ENCODE measurements at places on chromosomes 13 and 19.

GRCh38 chr13:102392481-102393209 is 9.2 kb downstream of the FGF14 start:
- no peak for DNase-seq

GRCh38 chr19:39969266-39969665 is 1.7 kb upstream of the PSMC4 start:
- no peak for DNase-seq

GRCh38 chr13:34421858-34422475 is 520.1 kb upstream of the NBEA start:
- DNase-seq, result no peak

- DNase-seq, result no peak
Measured at GRCh38 chr13:76148926-76149325, 512.8 kb downstream of the LMO7 start.

- no peak for DNase-seq
Measured at GRCh38 chr13:43132257-43132656, 108.9 kb downstream of the DNAJC15 start.

GRCh38 chr19:18167011-18167410 is 6.6 kb upstream of the IFI30 start:
- DNase-seq, result peak; percentile 29

DNA sequence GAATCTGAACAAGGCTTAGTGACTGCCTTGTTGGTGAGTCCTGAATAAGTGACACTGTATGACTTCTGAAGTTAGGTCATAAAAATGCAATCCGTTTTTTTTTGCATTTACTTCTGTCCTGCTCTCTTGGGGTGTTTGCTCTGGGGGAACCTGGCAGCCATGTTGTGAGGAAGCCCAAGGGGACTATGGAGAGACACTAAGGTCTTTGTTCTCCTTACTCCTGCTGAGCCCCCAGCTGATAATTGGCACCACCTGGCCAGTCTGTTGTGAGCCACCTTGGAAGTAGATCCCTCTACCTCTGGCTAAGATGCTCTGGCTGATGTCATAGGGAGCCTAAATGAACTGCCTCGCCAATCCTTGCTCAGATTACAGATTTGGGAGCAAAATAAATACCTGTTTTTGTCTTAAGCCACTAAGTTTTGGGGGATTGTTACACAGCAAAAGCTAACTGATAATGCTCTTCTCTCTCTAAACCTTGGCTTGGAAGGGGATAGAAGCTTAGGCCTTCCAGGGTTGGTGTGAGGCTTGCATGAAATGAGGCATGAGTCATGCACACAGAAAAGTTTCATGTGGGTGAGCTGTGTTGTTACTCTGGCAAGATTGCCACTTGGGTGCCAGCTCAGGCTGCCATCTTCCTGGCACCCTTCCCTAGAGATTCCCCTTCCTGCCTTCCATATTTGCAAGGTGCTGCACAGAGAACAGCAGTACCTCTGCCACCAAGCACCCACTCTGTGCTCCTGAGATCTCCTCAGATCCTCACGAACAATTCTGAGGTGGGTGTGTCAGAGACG is 10.1 kb downstream of the TUBB4A start:
- DNase-seq, result no peak

DNA sequence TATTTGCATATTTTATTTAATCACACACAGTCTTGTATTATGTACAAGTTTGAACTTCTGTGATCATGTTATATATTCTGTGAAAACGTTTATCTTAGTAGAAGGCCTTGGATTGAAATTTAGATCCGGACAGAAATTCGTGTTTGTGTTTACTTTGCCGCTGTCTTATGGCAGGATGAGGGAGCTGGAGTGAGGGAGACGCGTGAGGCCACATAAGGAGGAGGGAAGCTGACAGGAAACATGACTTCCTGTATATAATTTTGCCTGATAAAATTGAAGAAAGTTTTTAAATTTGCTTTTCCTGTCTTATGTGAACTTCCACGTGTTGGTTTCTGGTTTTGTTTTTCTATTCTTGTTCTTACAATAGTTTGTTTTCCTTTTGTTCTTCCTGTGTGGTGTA is 200.2 kb downstream of the MTUS2 start:
- DNase-seq, result no peak

GRCh38 chr19:50815439-50815838 is 8.1 kb downstream of the KLK1 start:
- no peak for DNase-seq

DNA sequence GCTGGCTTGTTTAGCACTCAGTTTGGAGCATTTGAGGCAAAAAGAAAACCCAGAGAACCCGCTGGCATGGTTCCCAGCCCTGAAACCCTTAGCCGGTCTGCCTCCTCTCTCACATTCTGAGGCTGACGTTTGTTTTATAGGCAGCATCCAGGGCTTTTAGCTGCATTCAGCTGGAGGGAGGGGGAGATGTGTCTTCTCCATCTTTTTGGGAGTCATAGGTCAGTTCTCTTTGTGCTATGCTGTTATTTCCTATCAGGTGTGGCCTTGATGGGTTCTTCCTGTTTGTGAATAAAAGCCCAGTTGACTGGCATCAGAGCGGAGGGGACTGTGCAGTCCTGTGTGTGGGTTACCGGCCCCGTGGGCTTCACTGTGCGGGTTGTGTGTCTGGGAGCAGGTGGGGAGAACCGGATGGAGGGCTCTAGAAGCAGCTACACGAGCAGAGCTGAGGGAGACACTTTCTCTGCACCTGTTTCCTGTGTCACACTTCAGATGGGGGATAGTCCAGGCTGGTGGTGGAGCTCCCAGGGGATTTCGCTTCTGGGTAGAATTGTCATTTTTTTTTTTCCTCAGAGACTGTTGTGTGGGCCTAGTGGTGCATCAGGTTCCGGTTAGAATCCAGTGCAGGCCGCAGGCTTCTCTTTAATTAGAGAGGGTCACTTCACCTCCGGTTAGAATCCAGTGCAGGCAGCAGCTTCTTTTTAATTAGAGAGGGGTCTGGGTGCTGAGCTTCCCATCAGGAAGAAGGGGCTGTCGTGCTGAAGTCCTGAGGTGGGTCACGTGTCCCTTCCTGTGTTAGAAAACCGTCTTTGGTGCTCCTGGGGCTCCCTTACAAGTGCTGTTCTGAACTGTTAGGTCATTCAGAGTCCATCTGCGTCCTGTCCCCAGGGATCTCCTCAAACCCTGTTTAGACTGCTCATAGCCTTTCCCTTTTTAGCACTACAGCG is 69.6 kb downstream of the ARHGEF7 start:
- peak; percentile 70 for DNase-seq

- DNase-seq, result no peak
Measured at GRCh38 chr19:54266133-54266532, 9.1 kb upstream of the LILRB5 start.

DNA sequence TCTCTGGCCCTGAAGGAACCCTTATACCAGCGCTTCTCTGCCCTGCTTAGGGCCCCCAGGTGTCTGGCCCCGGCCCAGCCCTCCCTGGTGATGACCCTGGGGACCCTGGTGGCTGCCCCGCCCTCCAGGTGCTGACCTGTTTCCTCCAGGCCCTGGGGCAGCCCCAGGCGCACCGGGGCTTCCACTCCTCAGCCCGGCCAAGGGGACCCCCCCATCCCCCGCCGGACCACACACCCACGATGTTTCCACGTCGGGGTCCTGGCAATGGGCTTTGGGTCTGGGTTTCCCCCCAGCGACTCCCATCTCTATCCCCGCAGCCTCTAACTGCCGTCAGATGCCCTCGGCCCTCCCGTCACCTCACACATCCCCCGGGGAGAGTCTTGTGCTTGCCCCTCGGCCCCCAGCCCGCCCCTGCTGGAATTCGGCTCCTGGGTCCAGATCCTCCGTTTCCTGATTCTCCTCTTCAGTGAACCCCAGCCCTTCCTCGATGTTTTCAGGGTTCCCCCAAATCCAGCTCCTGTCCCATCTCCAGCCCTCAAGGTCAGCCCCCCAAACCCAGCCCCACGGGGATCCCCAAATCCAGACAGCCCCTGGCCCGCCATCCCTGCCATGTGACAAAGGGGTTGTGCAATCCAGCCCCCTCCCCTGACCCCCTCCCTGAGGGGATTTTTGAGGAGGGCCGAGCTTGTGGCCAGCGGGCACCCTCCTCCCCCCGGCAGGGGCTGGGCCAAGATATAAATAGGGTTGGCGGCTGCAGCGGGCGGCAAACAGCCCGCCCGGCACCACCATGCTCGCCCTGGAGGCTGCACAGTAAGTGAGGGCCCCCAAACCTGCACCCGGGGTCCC is at the start of gene SPIB:
TSS of gene SPIB (plus strand) at position 763 of the 846 bp plus-strand sequence. CDS start at position 788, 25 bp downstream.
- DNase-seq, result peak; percentile 53

- no peak for DNase-seq
Measured at GRCh38 chr13:23381866-23382265, 51.6 kb downstream of the SACS start.

DNA sequence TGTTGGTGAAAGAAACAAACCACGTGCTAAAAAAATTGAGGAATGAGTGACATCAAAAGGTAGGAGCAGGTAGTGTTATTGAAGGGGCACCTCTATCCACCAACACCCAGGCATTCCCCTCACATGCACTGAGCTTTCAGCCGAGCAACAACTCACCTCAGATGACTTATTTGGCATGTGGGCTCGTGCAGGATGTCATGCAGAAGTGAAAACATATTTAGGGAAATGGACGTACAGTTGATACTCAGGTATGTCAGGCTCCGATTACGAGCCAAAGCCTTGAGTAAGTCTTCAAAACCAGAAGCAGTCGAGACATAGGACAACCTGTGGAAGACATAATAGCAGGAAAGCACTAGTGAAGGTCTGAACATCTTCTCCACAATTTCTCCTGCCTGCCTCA is 30.4 kb downstream of the NLRP11 start:
- no peak for DNase-seq

DNA sequence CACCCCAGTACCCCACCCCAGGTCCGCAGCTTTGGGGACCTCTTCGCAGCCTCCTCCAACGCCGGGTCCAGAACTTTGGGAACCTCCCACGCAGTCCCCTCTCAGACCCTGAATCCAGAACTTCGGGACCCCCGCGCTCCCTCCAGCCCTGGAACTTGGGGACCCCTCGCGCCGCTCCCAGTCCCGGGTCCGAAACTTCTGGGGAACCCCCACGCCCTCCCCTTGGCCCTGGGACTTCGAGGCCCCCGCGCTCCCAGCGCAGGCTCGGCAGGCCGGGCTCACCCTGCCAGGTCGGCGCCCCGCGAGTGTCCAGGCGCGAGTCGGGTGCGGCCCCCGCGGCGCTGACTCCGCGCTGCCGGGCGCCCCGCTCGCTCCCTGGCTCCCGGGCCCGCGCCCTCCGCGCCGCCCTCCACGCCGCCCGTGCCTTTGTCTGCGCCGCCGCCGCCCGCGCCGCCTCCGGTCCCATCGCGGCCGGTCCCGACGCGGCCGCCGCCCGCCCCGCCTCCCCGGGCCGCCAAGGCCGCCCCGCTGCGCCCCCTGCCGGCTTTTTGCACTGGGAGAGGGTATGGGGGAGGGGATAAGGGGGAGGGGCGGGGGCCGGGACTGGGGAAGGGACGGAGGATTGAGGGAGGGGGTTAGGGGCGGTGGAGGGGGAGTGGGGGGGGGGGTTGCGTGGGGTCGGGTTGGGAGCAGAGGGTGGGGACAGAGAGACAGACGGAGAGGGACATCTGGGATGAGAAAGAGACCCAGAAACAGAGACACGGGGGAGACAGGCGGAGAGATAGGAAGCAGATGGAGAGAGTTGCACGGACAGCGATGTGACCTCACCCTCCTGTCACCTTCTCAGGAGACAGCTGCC is at the start of gene HOMER3:
TSS of gene HOMER3 (minus strand) at position 449 of the 859 bp plus-strand sequence. CDS start 2,235 bp downstream, outside the sequence.
- DNase-seq, result peak; percentile 74

DNA sequence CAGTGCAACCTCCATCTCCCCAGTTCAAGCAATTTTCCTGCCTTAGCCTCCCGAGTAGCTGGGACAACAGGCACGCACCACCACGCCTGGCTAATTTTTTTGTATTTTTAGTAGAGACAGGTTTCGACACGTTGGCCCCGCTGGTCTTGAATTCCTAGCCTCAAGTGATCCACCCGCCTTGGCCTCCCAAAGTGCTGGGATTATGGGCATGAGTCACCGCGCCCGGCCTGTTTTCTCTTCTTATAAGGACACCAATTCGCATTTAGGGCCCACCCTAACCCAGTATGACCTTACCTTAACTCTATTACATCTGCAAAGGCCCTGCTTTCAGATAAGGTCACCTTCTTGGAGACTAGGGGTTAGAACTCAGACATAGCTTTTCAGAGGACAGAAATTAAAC is 35.1 kb downstream of the TMEM161A start:
- DNase-seq, result peak; percentile 47

DNA sequence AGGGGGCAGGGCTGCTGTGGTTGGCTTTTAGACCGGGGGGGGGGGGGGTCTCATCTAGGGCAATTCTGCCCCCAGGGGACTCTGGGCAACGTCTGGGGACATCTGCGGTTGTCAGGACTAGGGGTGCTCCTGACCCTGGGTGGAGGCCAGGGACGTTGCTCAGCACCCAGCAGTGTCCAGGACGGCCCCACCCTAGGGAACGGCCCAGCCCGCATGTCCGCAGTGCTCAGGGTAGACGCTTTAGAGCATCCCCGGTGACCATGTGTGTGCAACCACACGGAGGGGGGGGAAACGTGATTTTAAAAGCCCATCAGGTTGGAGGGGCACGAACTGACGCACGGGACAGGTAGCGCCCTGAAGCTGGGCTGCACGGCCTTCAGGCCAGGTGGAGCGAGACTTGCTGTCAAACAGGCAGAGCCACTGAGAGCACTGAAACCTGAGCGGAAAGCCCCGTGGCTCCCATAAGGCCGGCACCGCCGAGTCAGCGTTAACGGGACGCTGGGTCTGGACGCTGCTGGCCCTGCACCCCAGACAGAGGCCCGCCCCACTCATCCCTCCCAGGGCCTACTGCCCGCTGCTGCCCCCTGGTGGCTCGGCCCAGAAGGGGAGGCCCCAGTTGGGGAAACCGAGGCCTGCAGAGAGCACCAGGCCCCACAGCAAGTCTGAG is 8.3 kb downstream of the CACTIN start:
- DNase-seq, result no peak

- DNase-seq, result no peak
Measured at GRCh38 chr19:14021474-14021873, 6.5 kb upstream of the RLN3 start.

DNA sequence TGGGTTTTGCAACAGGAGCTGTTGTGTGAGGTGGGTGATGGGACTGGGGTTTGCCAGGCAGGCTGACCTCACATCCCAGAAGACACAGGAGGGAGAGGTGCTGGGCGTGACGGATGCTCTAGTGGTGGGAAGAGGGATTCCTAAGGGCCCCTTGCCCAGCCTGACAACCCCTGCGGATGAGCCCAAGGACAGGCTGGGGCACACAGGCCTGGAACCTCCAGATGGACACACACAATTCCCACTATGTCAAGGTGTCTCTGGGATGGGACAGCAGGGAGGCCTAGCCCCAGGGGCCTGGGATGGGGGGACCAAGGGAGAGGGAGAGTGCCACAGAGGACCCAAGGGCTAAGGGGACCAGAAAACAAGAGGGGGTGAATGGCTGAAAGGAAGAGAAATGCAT is 191.5 kb downstream of the ZNF536 start:
- no peak for DNase-seq

DNA sequence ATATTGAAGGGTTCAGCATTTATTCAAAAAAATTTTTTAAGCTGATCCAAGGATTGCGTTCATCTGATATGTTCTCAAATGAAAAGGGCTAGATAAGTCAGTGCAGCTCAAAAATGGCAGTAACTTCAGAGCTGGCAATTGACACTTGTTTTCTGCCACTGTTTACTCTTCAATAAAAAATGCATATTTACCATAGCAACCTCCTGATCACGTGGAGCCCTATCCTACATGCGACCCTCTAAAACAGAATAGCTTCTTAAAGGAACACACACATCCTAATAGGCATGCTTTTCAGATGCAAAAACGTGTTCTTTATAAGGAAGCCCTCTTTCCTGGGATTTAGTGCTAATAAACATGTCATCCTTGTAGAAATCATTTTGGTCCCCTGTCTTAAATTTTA is 150.2 kb downstream of the ZNF536 start:
- no peak for DNase-seq

- DNase-seq, result no peak
Measured at GRCh38 chr13:112818698-112819045, 128.8 kb downstream of the ATP11A start.

- no peak for DNase-seq
Measured at GRCh38 chr13:56201834-56202233, 938.9 kb upstream of the PRR20A start.
